ENCODE measurements at places on chromosomes 7 and 10.

- DNase-seq, result no peak
Observed at GRCh38 chr7:124550036-124550435, 215.6 kb downstream of the GPR37 start.

DNA sequence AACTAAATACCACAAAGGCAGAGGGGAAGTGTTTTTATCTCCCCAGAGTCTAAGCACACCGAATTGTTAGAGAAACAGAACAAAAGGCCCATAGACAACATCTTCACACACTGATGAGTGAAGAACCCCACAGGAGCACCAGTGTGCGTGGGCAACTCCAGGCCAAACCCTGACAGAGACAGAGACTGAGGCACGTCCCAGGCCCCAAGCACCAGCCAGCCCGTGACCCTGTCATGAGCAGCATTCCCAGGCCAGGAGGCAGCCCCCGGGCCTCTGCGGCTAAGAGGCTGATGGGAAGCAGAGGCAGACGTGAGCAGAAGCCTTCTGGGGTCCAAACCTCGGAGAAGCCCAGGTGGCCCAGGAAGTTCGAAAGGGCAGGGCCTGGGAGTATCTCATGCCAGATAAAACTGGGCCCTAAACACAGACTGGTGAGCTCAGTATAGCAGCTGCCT, 184.4 kb downstream of the TCERG1L start:
- no peak for DNase-seq

DNA sequence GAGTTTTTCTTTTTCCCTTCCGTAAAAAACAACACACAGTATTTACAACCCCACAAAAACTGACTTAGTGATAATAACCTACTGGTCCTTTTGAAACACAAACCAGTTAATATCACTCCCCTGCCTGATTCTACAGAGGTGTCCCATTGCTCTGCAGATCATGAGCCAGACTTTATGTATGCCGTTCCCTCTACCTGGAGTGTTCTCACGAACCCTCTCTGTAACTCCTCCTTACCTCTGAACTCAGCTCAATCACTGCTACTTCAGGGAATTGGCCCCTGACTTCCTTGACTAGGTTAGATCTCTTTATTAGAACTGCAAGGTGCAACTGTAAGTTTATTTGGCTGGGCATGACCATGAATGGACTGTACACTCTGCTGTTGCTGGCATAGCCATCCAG, 1.6 kb upstream of the LGI1 start:
- no peak for DNase-seq

DNA sequence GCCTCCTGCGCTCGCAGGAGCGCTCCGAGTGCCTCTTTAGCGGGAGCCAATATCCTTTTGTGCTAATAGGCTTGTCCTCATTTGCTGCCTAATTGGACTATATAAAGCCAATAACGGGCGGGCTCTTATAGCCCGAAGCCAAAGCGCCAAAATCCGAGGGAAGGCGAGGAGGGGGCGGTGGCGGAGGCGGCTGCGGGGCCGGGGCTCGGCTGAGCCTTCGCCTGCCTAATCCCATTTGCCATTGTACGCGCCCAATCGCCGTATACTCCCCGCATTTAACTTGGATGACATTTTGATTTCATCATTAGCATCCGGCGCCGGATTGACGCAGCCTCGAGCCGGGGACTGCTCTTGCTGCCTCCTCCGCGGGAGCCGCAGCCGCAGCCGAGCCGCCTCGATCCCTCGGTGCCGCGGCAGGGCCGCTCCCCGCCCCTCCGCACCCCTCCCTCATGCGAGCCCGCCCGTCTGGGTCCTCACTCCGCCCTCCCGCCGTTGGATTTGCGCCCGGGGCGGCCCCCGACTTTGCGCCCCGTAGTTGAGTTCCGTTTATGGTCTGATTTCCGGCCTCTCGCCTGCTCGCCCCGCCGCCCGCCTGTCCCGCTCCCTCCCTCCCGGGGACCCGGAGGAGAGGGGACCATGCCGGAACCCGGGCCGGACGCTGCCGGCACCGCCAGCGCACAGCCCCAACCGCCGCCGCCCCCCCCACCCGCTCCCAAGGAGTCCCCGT, at the start of gene HMX3:
Gene HMX3 (plus strand): TSS at position 556 of the 727 bp plus-strand sequence. CDS start 81 bp downstream, at position 637.
- no peak for DNase-seq

DNA sequence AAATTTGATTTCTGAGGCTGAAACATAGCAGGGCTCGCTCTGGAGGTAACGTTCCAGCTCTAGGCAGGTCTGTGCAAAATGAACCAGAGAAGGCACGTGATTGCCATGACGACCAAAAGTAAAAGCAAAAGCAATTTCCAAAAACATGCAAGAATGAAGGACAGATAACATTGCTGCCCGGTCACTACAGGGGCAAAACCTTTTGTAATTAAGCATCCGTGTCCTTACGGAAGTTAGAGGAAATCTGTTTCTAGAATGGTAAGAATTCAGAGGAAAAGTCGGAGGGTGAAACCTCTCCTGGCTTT, 2.9 kb downstream of the KLF6 start:
- DNase-seq, result no peak

- no peak for DNase-seq
Observed at GRCh38 chr10:128473911-128474310, 347.7 kb upstream of the MKI67 start.

GRCh38 chr7:2106924-2107323, 125.8 kb downstream of the MAD1L1 start:
- no peak for DNase-seq

DNA sequence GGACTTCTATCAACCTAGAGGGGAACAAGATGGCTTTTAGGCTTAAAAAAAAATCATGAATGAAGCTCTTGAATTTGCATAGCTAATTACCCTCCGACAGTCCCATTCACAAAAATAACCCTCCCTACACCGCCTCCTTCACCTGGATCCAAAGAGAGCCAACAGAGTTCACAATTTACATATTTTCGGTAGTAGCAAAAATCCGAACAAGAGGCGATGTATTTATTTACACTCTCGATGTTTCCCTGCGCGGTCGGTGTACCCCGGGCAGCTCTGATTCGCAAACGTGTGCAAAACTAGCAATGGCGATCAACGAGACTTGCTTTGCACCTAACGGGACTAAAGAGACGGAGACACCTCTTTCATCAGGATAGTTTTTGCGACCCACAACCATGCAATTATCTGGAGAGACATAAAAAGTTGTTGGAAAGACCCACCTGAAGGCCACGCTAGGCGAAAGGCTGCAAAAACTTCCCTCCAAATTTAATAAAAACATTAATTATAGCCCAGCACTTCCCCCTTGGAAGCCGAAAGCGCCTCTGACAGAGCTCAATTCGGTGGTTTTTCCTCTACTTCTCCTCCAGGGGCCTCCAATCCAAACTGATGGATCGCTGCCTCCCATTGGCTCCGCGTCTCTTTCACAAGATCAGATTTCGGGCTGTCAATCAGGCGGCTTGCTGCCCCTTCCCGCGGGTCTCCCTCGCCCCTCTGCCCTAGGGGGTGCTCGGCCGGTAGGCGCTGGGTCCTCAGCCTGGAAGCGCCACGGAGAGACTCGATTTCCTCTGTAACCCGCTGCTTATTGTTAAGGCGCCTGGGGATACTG, at the start of gene ETV1:
Gene ETV1 (minus strand): TSS at position 541 of the 823 bp plus-strand sequence. CDS start 614 bp downstream, outside the sequence.
- DNase-seq, result no peak

GRCh38 chr7:46710927-46711326, 789.9 kb upstream of the IGFBP3 start:
- no peak for DNase-seq

- DNase-seq, result no peak
Observed at GRCh38 chr7:117895276-117895675, 22.0 kb upstream of the CTTNBP2 start.

DNA sequence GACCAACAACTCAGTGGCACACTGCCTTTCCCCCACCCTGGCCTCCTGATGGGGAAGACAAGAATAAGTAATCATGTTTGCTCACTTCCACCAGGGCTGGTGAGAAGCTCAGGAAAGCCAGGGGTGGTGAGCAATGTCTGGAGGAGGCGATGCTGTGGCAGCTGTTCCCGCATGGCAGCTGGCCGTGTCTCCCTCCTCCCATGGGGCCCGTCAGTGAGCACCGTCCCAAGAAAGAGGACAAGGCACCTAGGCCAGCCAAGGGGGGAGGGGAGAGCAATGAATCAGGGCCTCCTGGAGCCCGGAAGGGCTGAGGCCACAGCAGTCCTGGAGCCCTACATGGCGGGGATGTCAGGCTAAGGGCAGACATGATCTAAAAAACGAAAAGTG, 69.2 kb upstream of the INSIG1 start:
- no peak for DNase-seq

- no peak for DNase-seq
Observed at GRCh38 chr10:24822590-24822989, 98.9 kb upstream of the ARHGAP21 start.

DNA sequence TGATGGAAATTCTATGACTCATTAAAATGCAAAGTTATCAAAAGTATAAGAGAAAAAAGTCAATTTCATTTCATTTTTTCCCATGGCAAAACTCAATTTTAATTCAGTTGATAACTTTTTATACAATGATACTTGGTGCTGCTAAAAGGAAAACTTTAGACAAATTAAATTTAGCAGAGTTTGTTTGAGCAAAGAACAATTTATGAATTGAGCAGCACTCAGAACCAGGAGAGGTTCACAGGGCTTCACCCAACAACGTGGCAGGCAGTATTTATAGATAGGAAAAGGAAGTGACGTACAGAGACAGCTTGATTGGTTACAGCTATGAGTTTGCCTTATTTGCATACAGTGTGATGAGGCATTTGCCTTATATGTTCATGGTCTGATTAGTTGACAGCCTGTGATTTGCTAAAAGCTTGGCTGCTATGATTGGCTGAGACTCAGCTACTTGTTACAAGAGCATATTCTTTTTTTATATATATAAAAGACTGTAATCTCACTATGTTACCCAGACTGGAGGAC, 157.2 kb upstream of the CELF2 start:
- DNase-seq, result no peak

- DNase-seq, result no peak
Observed at GRCh38 chr7:24825931-24826661, 68.8 kb upstream of the GSDME start.

GRCh38 chr10:120456626-120457430, at the start of gene PLPP4:
PLPP4 (plus strand) TSS chr10:120457227; CDS start chr10:120457306, 79 bp downstream.
- DNase-seq, result no peak

- no peak for DNase-seq
Observed at GRCh38 chr10:90289037-90289436, 568.8 kb downstream of the HTR7 start.

DNA sequence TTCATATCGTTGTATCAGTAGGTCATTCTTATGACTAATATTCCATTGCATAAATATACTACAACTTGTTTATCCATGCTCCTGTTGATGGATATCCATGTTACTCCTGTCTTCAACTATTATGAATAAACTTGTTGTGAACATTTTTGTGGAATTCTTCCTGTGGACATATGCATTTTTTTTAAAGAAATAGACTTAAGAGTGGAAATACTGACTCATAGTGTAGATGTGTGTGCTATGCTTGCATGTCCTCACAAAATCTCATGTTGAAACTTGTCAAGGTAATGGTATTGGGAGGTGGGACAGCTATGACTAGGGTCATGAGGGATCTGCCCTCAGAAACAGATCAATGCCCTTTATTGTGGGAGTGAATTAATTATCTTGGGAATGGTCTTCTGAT, 240.5 kb upstream of the PRSS58 start:
- no peak for DNase-seq

DNA sequence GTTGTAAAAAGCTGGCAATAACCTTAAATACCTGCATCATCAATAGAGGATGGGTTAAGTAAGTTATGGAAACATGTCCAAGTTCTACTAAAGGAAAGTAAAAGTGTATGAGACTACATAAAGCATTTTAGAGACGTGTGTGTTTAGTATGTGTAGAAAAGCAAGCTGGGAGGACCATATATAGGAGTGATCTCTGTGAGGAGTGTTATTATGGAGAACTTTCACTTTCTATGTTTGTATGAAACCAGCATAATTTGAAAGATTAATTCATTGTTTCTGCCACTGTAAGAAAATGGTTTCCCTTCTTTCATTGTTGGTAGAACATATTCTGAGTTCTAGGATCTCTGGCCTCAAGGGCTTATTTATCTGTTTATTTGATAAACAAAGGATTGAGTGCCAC, 19.2 kb upstream of the PDLIM1 start:
- DNase-seq, result no peak

DNA sequence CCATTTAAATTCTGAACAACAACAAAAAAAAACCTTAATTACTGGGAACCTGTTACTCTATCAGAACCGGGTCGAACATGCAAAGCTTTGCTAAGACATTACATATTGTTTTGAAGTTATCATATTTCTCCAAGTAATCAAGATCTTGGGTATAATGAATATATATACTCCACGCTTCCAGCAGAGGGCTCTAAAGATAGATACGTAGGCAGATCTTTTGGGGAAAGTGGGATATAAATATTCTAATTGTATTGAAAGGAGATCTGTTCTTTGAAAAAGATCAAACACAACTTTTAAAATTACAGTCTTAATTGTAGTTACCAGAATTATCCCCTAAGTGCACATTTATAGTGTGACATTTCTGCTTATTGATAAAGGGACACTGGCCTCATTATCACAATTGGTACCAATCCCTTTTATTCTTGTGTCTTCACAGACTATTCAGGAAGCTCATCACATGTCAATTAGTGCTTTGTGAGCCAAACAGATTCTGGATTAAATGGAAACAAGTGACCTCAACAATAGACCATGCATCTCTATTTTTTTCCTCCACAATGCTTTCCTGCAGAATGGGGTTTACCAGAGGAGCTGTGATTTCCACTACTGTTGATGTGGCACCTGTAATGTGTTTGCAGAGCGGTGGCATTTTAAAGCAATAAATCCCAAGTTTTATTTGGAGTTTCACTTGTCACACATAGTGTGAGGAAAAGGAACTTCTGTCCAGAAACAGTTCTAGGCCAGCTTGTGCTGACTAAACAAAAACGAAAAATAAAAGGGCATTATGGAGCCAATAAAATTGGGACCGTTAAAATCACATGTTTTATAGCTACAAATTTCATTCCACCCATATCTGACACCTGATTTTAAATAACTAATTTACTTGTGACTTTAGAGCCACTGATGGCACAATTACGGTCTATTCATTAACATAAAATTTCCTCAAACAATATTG, 122.4 kb downstream of the CTTNBP2 start:
- peak; percentile 26 for DNase-seq

GRCh38 chr10:42932735-42933447, 144.0 kb upstream of the RET start:
- no peak for DNase-seq

DNA sequence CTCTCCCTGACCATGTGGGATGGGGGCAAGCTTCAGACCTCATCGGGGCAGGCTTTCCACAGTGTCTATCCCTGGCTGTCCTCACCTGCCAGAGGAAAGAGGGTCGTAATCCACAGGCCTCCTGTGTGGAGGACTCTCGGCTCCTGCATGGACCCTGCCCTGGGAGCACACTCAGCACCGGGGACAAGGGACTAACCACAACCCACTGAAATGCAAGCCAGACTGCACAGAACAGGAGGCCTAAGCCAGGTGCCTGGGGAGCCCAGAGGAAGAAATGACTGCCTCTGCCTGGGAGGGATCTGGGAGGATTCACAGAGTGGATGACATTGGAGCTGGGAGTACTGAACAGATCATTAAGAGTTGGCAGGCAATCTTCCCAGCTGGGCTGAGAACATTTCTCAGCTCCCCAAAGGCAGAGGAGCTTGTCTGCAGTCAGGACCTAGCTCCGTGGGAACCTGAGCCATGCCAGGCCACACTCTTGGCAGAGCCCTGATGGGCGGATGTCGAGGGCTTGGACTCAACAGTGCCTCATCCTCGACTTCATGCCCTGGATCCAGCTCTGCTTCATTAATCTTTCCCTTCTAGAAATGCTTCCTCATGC, 213.4 kb downstream of the USP6NL start:
- DNase-seq, result no peak
